Stimulated activated naive CD4-positive, alpha-beta T cell treated with Interleukin-2 at 50 U/mL for 16 hours (primary cell): ENCODE measurements at places on chromosomes 3 and 15.

DNA sequence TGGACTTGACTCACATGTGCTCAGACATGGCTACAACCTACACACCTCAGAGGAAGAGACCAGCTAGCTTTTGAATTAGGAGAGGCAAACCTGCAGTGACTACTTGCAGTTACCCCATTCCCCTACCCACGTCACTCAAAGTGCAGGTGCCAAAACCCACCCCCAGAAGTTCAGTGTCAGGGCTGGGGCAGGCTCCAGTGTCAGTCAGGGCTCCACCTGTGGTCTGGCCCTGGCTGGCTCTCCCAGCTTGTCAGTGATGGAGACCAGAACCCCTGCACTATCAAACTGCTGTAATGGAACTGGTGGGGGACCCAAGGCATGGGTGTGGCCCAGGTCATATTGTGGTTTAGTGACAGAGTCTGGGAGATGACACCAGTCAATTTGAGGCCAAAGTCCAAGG is 32.6 kb upstream of the SLC41A3 start:
- DNase-seq: no peak

DNA sequence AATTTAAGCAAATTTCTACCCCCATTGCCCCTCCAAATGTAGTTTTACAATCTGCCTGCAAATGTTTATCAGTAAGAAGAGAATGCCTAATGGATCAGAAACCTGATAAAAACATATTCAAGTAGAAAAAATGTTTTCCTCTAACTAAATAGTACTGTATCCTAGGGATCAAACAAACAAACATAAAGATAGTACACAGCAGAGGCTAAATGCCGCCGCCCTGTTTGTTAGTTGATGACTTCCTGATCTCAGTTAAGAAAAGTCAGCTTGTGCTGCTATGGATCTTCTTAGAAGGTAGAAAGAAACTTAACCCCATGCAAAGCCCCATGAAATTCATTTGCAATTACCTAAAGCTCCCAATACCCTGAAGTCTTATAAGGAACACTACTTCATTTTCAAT is 387.3 kb upstream of the THBS1 start:
- no peak for DNase-seq

- no peak for DNase-seq
Observed at GRCh38 chr15:66587749-66588148, 22.0 kb upstream of the LCTL start.

DNA sequence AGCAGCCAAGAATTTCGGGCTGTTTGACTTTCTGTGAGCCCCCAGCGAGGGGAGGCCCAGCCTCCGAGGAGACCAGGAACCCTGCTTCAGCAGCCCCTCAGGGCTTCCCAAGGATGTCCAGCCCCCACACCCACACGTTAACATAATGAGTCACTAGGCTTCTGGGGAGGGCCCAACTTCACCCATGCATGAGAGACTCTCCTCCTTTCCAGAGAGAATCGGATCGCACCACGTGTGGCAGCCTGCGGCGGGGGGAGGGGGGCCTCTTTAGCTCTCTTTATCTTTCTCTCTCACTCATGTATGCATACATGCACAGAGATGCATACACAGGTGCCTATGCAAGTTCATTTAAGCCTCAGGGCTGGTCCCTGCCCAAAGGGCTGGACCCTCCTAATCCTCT is 3.1 kb upstream of the AP2M1 start:
- DNase-seq: no peak

- no peak for DNase-seq
Observed at GRCh38 chr15:73518180-73518862, 75.4 kb downstream of the REC114 start.
